ENCODE measurements at places on chromosomes 16 and 17.

GRCh38 chr17:8788998-8789397 lies 10.2 kb downstream of the MFSD6L start:
- DNase-seq, result no peak

DNA sequence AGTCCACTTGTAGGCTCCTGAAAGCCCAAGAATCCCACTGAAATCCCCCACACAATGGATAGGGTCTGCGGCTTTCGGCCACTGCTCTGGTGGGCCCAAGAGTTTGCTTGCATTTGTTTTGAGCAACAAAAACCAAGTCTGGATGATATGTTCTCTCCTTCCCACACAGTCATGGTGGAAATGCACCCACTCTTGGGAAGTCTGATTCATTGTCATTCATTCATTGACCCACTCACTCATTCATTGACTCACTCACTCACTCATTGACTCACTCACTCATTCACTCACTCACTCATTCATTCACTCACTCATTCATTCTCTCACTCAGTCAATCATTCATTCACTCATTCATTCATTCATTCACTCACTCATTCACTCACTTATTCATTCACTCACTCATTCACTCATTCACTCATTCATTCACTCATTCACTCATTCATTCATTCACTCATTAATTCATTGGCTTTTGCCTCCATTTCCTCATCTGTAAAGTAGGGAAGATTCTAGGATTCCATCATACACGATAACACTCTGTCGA lies 2.2 kb upstream of the CA5A start:
- DNase-seq, result no peak

- no peak for DNase-seq
Measured at GRCh38 chr17:61384692-61385576, 14.7 kb upstream of the TBX2 start.

DNA sequence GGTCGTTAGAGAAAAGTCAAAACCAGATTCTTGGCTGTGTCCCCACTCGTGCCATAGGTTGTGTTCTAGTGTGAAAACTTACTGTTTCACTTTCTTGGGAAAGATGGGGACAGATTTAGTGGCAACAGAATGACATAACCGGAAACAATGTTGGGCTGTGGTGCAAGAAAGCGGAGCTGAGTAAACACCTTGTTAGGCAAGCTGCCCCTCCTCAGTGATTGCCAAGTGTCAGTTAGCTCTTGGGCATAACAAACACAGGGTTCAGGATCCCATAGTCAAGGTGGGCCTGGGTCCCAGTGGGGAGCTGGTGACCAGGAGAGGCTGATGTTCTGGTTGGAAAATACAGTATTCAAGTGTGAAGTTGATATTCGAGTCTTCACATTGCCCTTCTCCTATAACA lies 15.4 kb downstream of the UBN1 start:
- no peak for DNase-seq

- no peak for DNase-seq
Measured at GRCh38 chr16:78325468-78326352, 226.3 kb downstream of the WWOX start.

DNA sequence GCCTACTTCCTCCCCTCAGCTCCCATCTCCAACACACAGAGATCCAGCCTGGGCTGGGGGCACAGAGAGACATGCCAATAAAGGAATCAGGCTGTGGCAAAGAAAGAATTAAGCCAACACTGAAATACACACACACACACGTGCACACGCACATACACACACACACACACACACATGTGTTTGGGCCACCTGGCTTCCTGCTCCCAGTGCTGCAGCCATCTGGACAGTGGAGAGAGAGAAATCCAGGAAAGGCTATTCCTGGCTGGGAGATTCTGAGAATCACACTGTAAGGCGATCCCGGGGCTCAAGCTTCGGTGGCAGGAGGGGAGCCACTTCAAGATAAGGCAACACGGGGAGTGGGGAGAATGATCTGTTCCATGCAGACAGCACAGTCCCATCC lies 72.4 kb downstream of the NOG start:
- no peak for DNase-seq

GRCh38 chr17:4059656-4060055 lies 83.2 kb downstream of the ZZEF1 start:
- DNase-seq, result no peak

- DNase-seq, result no peak
Measured at GRCh38 chr17:1180958-1181752, 1.4 kb upstream of the ABR start.

DNA sequence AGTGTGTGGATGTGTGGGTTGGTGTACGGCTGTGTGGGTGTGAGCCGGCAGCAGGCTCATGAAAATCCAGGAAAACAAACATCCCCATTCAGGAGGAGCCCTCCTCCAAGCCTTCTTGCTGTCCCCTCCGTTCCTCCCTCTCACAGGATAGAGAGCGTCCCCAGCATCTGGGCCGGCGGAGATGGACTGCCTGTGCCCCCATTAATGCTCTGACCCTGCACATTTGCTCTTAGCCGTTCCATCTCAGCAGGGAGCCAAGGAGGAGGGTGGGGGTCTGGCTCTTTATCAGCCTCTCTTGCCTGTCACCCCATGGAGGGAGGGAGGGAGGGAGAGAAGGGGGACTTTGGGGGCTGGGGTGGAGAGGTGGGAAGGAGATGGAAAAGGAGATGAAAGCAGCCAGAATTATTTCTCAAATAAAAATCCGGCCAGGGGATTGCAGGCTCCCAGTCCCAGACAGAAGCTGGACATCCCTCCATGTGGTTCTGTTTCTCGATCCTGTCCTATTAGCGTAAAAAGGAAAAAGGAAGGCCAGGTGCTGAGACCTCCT lies 240.0 kb upstream of the ZFHX3 start:
- DNase-seq, result no peak

DNA sequence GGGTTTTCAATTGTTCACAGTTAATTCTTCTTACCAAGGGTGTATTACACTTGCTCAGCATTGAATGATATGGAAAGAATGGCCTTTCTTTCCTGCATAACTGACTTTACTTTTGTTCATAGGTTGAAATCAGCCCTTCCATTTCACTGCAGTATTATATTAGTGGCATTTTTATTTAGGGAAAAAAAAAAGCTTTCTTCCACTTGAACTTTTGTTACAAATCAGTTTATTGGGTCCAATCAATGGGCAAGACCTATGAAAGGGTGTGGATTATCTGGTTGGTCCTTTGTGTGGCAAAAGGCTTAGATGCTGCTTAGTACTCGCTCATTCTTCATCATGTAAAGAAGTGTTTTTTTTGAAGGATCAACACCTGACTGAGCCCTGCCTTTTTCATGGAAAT lies 74.1 kb downstream of the WNT3 start:
- DNase-seq, result no peak

GRCh38 chr17:11909348-11909747 lies 87.9 kb downstream of the ZNF18 start:
- no peak for DNase-seq

GRCh38 chr16:79390481-79391051 lies 210.0 kb downstream of the MAF start:
- no peak for DNase-seq

DNA sequence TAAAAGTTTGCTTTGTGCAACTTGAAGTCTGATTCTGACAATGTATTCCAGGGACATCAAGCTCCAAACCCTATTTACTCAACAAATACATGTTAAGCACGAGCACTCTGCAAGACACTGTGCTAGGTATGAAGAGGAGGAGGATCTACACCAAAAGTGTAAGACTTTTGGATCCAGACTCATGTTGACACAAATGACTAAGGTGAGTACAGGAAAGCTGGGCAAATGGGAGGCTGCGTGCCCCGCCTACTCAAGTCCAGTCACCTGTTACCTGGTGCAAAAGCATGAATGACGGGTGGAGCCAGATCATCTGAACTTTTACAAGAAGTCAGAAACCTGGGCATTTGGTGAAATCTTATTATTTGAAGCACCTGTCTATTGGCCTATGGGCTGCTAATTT lies 120.7 kb downstream of the ABCC12 start:
- no peak for DNase-seq

DNA sequence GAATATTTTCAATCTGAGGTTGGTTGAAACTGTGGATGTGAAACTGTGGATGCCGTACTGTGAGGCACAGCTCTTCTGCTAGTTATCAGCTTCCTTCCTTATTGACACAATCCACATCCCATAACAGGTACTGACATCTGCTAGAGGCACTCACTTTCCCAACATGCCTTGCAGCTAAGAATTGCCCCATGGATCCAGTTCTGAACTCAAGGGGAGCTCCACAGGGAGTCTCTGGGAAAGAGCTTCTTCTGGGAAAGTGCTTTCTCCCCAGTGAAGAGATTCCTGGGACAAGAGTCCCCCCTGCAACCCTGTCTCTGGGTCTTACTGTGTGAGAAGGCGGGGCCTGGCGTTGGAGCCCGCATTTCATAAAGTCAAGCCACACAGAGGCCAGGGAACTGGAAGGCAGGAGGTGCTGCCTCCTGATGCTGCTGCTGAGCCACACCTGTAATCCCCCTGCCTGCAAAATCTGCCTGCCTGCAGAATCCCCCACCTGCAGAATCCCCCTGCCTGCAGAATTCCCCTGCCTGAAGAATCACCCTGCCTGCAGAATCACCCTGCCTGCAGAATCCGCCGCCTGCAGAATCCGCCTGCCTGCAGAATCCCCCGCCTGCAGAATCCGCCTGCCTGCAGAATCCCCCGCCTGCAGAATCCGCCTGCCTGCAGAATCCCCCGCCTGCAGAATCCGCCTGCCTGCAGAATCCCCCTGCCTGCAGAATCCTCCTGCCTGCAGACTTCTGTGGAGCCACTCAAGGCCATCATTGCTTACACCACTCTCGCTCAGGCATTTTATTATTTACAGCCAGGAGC lies 305.4 kb downstream of the FOXL1 start:
- no peak for DNase-seq

GRCh38 chr16:25896411-25896810 lies 204.7 kb downstream of the HS3ST4 start:
- no peak for DNase-seq

DNA sequence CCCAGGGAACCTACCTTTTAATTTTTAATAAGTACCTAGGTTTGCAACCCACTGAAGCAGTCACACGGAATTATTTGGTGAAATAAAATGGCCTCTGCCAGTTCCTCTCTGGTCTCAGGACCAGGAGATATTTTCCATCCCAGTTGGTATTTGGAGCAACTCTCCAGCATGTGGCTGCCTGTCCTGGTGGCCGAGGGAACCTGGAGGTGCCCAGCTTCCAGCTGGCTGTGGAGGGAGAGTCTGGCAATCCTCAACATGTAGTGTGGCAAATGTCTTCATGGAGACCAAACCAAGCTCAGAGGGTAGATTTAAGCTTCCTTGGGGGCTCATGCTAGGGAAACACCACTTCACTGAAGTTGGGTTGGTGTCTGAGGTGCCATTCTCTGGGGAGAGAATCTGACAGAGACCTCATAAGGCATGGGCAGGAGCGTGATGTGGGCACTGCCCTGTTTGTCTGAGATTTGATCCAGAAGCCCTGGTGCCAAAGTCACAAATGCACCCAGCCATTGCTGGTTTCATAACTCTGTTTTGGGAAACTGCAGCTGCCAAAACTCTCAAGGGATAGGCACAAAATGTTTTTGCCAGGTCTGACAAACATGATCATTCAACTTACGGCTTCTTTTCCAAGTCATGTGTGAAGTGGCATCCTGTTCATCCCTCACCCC lies 2.8 kb downstream of the MT1X start:
- DNase-seq, result no peak

GRCh38 chr17:62760059-62760944 lies 47.8 kb downstream of the MARCHF10 start:
- no peak for DNase-seq

- DNase-seq, result no peak
Measured at GRCh38 chr16:71467810-71468209, 5.8 kb upstream of the ZNF23 start.

- no peak for DNase-seq
Measured at GRCh38 chr16:27198451-27199234, 4.7 kb upstream of the KDM8 start.

DNA sequence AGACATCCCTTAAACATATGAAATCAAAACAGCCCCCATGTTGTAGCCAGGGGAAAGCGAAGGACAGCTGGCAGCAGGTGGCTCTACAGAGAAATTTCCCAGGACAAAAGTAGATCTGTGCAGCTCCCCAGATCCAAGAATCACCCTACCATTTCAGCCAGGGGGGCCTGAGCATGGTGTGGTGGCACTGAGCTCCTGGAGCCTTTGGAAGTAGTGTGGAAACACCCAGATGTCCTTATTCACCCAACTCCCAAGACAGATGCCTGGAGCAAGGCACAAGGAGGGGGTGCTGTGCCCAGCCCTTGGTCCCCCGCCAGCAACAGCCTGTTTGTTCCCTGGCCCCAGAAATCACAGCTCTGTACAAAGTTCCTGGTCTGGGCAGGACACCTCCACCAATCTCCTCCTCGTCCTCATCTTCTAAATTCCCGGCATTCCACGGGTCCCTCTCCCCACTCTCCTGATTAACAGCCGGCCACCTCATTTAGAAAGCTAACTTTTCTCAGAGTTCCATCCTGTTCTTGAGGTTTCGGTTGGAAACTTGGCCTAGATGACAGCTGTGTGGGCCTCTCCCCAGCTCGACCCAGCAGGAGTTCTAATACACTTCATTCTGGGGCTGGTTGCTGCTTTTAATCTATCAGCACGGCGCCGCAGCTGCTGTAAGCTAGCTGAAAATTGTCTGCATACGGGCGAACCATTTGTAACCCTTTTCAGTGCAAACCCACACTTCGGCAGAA lies 191.1 kb downstream of the C16orf78 start:
- no peak for DNase-seq

GRCh38 chr17:14211246-14211645 lies 25.4 kb downstream of the CDRT15 start:
- no peak for DNase-seq

DNA sequence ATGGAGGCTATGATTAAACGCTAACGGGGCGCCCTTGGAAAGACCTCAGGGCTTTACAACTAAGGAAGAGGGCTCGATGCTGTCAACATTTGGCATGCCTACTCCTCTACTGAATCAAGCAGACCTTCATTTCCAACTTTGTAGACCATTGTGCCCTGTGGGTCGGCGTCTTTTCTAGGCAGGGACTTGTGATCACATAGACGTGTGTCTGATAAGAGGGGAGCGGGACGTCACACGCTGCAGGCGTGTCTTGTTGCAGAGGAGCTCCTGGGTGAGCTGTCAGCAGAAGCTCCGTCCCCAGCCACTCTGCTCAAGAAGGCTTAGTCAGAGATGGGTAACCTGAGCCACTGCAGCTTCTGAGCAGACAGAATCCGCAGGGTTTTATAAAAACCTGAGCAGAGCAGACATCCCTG lies 2.8 kb downstream of the MAPK8IP3 start:
- peak; percentile 37 for DNase-seq

DNA sequence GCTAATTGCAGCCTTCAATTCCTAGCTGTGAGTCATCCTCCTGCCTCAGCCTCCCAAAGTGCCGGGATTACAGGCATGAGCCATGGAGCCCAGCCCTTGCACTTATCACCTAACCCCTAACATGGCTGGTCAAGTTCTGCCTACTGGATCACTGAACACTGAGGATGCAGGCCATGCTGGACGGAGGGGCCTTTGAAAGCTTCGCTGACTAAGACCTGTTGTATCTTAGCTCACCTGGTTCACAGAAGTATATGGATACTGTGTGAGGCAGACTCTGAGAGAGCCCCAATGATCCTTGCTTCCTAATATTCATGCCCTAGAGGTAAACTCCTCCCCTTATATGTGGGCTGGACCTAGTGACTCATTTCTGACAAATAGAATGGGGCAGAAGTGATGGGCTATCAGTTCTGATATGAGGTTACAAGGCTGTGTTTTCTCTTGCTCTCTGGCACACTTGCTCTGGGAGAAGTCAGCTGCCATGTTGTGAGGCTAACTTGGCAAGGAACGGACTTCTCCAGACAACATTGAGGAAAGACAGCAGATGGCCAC lies 11.7 kb upstream of the TMIGD1 start:
- no peak for DNase-seq

All from NCI-H510A (cell line).